Left lung (tissue), 14 donors: ENCODE measurements at places on chromosomes 12 and 14. TPM values are rescaled to one million over a fixed set of nuclear protein-coding genes. Genes with fewer than 3 reads are reported as not detected.
A peak's percentile ranks its signal among the peaks of the same experiment; 100 is the strongest.

GRCh38 chr12:87529413-87529812, 499.8 kb downstream of the C12orf50 start:
- no peak overlapping the region for H3K27ac ChIP-seq
- H3K27me3 ChIP-seq = no peaks in the 10 kb centered on the region
- no peak for DNase-seq
- H3K36me3 ChIP-seq = no peaks in the 10 kb centered on the region
- H3K4me1 ChIP-seq = no peaks in the 10 kb centered on the region
- no peak overlapping the region for H3K4me3 ChIP-seq

- H3K4me3 ChIP-seq = no peak overlapping the region
- H3K27ac ChIP-seq = no peak overlapping the region
- no peaks in the 10 kb centered on the region for H3K27me3 ChIP-seq
- H3K36me3 ChIP-seq = no peaks in the 10 kb centered on the region
- DNase-seq = no peak
- no peaks in the 10 kb centered on the region for H3K4me1 ChIP-seq
Observed at GRCh38 chr12:132171293-132171967, 27.2 kb downstream of the NOC4L start.

DNA sequence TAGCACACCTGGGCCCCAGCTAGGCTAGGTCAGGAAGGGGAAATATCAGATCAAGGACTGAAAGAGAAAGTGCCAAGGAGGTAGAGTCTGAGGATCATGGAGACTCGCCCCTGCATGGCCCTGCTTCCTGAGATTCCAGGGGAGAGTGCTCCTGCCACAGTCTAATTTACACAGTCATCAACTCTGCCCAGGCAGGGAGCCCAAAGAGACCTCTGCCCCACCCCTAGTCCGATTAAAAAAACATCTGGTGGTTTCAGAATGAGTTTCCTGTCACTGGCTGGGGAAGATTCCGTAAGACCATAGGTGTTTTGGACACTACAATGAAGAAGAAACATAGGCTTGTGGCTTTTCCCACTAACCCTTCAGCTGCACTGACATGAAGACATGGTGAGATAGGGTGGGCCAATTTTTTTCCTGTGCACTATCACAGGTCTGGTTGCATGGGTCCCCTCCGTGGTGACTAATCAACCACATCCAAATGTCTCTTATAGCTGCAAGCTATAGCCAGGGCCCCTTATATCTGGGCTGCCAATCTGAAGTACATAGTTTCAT, 31.5 kb upstream of the GZMB start:
- no peak overlapping the region for H3K27ac ChIP-seq
- DNase-seq = no peak
- H3K4me3 ChIP-seq = no peak overlapping the region
- no peaks in the 10 kb centered on the region for H3K36me3 ChIP-seq
- no peaks in the 10 kb centered on the region for H3K27me3 ChIP-seq

- no peaks in the 10 kb centered on the region for H3K27me3 ChIP-seq
- no peak overlapping the region for H3K27ac ChIP-seq
- peak; percentile 59 for DNase-seq
- H3K4me1 ChIP-seq = no peaks in the 10 kb centered on the region
Observed at GRCh38 chr12:87953256-87953860, 75.8 kb downstream of the C12orf50 start.

DNA sequence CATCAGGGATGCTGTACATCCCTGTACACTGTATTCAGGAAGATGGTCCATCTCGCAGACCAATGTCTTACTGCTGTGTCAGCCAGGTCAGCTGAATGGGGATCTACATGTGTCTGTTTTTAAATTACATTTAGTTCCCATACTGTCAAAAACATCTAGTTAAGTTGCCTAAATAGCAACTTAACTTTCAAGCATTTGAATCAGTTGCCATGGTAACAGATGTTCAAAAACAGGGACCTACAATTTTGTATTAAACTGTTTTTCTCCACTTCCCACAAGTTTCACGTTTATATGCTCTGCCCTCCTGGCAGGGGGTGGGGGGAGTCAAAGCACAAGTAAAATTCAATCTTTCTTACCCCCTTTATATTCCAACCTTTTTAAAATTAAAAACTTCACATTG, 38.3 kb downstream of the C12orf42 start:
- no peaks in the 10 kb centered on the region for H3K36me3 ChIP-seq
- no peaks in the 10 kb centered on the region for H3K27me3 ChIP-seq
- no peak overlapping the region for H3K27ac ChIP-seq
- no peak for DNase-seq

Gene TMEM132C
- 32.7 TPM for polyA plus RNA-seq

DNA sequence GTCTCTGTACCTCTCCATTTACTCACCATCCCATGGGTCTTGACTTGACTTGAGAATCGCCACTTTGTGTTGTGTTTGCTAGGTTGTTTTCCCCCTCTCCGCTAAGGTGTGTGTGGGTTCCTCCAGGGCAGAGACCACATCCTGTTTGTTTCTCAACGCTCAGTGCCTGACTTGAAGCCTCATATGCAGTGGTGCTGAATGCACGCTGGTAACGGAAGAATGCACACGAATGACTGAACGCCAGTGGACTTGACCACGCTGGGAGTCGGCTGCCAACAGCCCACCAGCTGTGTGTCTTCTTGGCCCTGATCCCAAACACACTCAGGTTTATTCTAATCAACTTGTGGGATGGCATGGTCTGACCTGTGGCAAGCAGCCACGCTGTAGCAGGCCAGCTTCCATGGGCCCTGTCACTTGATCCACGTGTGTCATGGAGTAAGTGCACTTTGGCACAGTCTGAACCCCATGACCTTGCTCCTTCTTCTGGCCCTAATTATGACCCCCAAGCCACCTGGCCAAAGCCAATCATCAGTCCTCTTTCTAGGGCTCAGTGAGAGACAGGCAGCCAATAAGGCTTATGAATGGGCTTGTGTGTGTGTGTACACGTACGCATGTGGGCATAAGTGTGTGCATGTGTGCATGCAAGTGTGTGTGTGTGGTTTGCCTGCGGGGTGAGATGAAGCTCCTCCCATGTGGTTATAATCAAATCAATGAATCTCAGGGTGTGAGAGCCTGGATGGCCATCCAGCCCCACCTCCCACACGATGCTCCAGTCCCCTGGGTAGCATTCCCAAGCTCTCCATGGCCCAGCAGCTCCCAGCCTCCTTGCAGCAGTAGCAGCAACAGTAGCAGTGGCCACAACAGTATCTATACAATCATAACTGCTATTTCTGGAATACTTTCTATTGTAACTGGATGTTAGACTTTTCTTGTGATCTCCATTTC, 6.4 kb upstream of the TC2N start:
- no peak for DNase-seq
- H3K27ac ChIP-seq = peak overlapping the region; percentile 68
- no peak overlapping the region for H3K4me3 ChIP-seq

Gene COL2A1
- polyA plus RNA-seq = 91.3 TPM

GRCh38 chr14:102182190-102182589, 42.5 kb downstream of the WDR20 start:
- no peaks in the 10 kb centered on the region for H3K36me3 ChIP-seq
- DNase-seq = no peak
- H3K27ac ChIP-seq = no peak overlapping the region

Gene PPP2R5C
- 117 TPM for polyA plus RNA-seq

DNA sequence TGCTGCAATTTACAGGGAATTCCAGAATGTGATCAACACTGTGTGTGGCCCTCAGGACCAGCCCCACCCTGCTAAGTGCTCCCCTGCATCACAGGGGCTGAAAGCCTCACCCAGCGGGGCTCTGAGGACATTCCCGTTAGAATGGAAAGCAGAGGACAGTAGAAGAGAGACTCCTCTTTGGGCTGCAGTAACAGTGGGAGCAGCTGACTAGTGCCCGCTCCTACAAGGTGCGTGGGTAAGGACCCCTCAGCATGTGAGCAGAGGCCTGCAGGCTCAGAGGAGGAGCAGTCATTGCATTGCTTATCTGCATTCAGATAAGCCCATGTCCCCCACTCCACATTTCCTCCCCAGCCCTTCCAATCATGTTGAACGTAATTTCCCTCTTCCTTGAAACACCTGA, 120.1 kb downstream of the ITPR2 start:
- peaks cover 4% of the 10 kb centered on the region for H3K4me1 ChIP-seq
- no peak for DNase-seq
- no peaks in the 10 kb centered on the region for H3K27me3 ChIP-seq
- no peaks in the 10 kb centered on the region for H3K36me3 ChIP-seq

- peak; percentile 82 for DNase-seq
- H3K4me3 ChIP-seq = no peak overlapping the region
- peaks cover 5% of the 10 kb centered on the region for H3K36me3 ChIP-seq
- peaks cover 8% of the 10 kb centered on the region for H3K4me1 ChIP-seq
Observed at GRCh38 chr12:53061404-53062010, 11.6 kb downstream of the TNS2 start.
